ENCODE measurements at places on chromosomes 12 and 14.

DNA sequence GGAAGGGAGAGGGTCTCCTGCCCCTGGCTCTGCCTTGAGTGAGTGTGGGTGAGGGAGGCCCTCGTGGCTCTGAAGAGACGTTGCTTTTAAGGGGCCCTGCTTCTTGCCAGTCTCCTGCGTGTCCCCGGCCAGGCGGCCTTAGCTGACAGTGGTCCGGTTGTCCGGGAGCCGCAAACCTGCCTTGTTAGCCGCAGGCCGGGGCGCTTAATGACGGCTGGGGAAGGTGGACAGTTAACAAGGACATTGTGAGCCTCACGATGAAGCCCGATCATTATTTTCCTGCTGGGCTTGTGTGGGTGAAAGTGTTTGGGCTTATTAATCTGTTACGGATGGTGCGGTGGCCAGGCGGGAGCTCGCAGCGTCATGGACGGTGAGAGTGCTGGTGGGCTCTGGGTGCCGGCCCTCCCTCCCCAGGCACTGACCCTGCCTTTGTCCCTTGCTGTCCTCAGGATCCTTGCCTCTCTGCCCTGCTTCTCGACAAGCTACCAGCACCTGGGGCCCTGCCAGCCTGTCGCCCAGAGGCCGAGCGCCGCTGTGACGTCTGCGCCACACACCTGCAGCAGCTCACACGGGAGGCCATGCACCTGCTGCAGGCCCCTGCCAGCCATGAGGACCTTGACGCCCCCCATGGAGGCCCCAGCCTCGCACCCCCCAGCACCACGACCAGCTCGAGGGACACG, 13.3 kb downstream of the KIF26A start:
- no peak for DNase-seq

DNA sequence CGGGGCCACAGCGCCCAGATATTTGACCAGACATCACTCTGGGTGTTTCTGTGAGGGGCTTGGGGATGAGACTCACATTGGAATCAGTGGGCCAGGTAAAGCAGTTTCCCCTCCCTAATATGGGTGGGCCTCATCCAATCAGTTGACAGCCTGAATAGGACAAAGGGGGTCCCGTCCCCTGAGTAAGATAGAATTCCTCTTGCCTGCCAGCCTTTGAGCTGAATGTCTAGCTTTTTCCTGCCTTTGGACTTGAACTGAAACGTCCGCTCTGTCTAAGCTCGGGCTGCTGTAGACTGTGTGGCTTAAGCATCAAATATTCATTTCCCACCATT, 88.8 kb upstream of the DIO3 start:
- no peak for DNase-seq

- no peak for DNase-seq
Observed at GRCh38 chr12:14422516-14423230, 57.2 kb downstream of the ATF7IP start.

DNA sequence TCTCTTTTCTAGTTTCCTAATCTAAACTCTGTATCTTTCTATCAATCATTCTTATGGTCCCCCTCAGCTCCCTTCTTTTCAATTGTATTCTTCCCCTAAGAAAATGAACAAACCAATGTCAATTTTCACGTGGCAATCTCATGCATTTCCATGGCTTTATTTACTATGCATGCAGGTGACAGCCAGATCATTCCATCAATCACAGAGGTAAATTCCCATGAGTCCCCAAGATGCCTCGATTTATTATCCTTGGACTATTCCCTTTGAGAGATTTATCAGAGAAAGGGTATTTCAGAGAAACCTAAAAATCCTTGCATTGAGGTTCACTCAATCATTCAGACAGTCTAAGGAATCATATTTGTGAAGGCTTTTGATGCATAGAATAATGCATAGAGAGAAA, 301.2 kb downstream of the DIO2 start:
- no peak for DNase-seq

DNA sequence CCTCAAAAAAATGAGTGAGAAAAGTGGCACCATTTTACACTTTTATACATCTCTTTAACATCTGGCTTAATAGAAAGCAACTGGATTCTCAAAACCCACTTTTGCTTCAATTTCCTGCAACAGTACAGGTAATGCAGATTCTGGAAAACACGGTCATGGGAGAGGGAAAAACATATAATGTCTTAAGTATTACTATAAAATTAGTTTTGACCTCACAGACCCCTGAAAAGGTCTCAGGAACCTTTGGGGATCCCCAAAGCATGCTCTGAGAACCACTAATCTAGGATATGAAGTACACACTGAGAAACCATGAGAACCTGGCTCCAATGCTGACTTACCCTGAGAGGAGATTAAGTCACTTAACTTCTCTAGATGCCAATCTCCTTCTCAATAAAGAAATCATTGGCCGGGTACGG, 64.7 kb downstream of the PPP2R5E start:
- no peak for DNase-seq

GRCh38 chr12:53564278-53564677, 57.0 kb upstream of the NPFF start:
- no peak for DNase-seq

GRCh38 chr12:113432986-113433385, 10.8 kb downstream of the SDSL start:
- no peak for DNase-seq

DNA sequence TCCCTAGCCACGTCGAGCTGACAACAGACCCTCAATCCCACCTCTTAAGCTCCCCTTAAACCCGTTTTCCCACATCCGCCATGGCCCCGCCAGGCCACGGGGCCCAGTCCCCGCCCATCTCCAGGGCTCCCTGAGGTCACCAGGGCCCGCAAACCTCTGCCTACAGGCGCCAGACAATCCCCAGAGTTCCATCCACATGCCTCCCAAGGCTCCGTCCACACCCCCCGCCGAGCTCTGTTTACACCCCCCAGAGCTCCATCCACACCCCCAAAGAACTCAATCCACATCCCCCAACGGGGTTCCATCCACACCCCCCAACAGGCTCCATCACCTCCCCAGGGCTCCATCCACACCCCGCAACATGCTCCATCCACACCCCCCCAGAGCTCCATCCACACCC, 9.2 kb downstream of the JAG2 start:
- no peak for DNase-seq

- no peak for DNase-seq
Observed at GRCh38 chr14:58794993-58795762, 157.4 kb downstream of the DACT1 start.

DNA sequence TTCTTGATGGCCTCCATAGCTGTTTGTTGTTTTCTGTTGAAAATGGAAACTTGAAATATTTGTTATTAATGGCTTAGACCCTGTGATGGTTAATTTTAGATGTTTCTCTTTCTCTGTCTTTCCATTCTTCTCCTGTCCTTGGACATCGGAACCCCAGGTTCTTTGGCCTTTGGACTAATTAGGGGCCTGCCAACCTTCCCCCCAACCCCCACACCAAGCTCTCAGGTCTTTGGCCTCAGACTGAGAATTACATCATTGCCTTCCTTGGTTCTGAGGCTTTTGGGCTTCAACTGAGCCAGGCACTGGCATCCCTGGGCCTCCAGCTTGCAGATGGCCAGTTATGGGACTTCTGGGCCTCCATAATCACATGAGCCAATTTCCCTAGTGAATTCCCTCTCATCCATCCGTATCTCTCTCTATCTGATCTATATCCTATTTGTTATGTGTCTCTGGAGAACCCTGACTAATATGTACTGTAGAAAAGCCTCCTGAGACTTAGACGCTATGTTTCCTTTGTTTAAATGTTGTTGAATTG, 71.6 kb downstream of the FGD4 start:
- no peak for DNase-seq

GRCh38 chr14:104553166-104554087, 26.1 kb upstream of the C14orf180 start:
- DNase-seq: no peak
